ENCODE measurements at places on chromosomes 16 and 17.

DNA sequence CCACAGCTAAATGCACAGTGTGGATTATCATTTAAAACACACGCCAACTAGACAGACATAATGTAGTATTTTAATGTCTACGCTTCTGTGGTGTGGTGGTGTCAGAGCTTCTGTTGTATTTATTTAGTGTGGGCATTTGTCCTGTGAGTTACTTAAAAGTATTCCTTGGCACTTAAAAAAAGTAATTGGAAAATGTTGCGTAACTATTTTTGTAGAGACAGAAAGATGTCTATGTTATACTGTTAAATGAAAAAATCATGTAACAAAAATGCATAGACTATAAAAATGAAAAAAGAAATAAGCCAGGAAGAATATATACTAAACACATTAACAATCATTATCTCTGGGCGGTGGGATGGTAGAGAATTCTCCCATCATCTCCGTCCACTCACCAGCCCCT is 39.2 kb downstream of the CYTH1 start:
- DNase-seq = no peak

GRCh38 chr17:78474614-78475146 is 96.2 kb downstream of the PGS1 start:
- DNase-seq = no peak

GRCh38 chr17:489758-490329 is 137.2 kb upstream of the RPH3AL start:
- no peak for DNase-seq

DNA sequence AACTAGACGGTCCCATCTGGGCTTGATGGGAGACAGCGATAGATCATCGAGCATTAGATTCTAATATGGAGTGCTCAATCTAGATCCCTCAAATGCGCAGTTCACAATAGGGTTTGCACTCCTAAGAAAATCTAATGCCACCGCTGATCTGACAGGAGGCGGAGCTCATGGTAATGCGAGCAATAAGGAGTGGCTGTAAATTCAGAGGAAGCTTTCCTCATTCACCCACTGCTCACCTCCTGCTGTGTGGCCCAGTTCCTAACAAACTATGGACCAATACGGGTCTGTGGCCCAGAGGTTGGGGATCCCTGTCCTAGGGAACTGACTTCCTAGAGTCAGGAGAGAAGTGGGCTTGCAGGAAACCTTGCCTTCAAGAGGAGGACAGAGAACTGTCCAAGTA is 25.2 kb upstream of the AMZ2 start:
- DNase-seq = no peak

- no peak for DNase-seq
Observed at GRCh38 chr17:79810130-79811010, 13.5 kb upstream of the CBX8 start.

DNA sequence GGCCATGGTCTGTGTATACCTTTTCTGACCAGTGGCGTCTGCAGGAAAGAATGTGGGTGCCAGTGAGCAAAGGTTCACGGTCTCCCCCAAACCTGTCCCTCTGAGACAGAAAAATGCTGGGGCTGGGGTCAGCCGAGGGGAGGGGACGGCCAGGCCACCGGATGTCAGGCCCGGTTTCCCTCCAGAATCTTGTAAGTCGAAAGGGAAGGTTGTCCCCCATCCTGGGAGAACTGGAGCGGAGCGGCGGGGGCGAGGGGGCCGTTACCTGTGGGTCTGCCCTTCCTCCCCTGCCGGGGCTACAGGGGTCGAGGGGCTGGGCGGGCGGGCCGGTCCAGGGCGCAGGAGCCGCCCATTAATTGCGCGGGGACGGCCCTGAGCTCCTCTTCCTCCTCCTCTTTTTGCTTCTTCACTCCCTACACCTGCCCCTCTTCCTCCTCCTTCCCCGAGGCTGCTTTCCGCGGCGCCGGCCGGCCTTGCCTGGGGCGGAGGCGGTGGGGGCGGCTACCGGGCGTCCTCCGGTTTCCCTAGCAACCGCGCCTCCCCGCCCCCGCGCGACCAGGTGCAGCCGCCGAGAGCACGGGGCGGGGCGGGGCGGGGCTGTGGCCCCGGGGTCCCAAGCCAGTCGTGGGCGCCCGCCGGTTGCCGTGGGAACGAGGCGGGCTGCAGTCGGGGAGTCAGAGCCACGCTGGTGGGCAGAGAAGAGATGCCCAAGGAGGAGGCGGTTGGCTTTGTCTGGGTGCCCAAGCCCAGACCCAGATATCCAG is at the start of gene MARCHF10:
MARCHF10 (minus strand) TSS at position 503 of the 764 bp plus-strand sequence. CDS start 6,579 bp downstream, outside the sequence.
- no peak for DNase-seq

- no peak for DNase-seq
Observed at GRCh38 chr16:11016524-11016988, 72.2 kb downstream of the CLEC16A start.

DNA sequence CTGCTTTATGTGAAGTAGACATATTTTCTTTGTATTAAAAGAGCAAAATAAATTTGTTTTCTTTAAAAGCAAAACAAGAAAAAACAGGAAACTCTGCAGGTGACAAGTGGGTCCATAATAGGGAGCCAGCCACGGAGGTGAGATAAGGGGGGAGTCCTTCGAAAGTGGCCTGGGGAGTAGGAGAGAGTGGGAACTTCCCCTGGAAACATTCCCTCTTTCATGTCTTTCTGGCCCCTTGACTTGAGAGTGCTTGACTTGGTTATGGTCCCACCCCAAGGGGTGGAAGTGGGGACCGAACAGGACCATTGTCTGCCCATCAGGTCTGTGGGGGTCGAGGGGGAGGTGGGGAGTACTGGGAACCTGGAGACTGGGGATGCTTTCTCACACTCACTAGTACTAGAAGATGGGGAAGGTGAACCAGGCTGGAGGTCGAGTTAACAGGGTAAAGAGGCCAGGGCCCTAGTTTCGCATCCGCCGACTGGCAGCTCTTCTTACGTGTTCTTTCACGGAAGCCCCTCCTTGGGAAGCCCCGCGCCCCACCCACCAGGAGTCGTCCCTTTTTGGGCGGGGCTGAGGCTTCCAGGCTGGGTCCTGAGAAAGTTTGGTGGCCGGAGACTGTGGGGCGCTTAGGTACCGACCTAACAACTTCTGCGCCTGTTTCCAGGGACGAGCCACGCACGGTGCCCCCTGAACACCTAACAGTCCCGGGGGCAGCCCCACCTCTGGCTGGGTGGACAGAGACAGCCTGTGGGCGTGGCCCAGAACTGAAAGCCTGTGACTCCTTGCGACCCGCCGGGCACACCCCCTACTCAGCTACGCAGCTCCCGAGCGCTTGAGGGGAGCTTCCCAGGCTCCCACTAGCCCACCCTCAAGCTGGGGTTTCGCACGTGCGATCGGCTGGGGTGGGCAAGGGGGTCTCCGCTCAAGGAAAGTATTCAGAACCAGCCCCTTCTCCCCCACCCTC is 790 bp downstream of the TRADD start:
- DNase-seq = peak; percentile 16

GRCh38 chr17:50151937-50152547 is 1.6 kb upstream of the PPP1R9B start:
- peak; percentile 76 for DNase-seq

GRCh38 chr16:54938212-54939028 is 7.8 kb downstream of the IRX5 start:
- DNase-seq = no peak

DNA sequence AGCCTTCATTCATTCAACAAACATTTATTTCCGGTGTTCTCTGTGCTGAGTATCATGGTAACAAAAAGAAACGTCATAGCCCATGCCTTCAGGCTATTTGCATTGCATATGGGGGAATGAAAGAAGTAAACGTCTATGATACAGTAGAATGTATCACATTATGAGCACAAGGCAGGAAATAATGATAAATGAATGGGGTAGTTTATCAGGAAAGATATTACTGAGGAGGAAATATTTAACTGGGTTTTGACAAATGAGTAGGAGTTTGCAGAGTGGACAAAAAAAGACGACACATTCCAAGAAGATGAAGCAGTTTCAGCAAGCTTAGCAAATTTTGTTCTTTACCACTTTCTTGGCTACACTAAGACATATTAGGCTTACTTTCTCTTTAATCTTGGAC is 1.3 kb upstream of the KRTAP4-7 start:
- no peak for DNase-seq
